ENCODE measurements at places on chromosomes 1 and 21. TPM values are rescaled to one million over a fixed set of nuclear protein-coding genes. Genes with fewer than 3 reads are reported as not detected.

GRCh38 chr21:44702973-44703730 is 6.2 kb downstream of the KRTAP10-12 start:
- DNase-seq: no peak

DNA sequence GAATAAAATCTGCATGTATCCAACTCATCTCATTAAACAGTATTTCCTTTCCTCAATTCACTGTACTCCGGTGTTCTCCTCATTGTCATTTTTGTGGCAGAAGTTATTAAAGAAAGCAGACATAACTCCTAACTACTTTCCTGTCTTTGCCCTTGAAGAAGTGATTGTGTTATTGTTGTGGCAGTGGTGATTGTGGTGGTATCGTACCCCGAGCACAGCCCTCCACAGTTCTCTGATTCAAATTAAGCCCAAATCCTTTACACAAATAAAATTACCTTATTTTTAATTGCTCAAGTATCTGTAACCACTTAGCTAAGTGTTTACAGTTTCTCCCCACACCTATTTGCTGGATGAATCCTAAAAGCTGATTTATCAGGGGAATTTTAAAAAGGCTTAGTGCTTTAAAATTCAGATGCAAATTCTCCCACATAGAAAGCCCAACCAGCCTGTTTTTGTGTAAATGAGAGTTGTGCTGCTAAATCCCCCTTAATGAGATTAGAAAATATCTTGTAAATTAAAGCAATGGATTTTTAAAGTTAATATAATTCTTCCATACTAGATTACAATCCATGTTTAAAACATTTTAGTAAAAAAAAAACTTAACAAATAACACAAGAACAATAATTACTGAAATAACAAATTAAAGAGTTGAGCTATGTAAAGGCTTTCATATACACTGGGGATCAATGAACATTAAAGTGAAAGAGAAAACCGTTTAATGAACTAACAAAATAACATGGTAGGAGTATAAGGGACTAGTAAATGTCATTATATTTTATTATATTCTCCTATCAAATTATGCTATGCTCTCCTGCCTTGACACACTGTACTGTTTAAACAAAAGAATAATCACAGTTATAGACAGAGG is 259.0 kb downstream of the NEGR1 start:
- DNase-seq: no peak

GRCh38 chr1:58709540-58710175 is 9.8 kb upstream of the MYSM1 start:
- no peak for DNase-seq

The BGLAP gene
- polyA plus RNA-seq: 3.3 TPM

The SELE gene
- polyA plus RNA-seq: 1.3 TPM
